ENCODE measurements at places on chromosomes 6 and 20.

DNA sequence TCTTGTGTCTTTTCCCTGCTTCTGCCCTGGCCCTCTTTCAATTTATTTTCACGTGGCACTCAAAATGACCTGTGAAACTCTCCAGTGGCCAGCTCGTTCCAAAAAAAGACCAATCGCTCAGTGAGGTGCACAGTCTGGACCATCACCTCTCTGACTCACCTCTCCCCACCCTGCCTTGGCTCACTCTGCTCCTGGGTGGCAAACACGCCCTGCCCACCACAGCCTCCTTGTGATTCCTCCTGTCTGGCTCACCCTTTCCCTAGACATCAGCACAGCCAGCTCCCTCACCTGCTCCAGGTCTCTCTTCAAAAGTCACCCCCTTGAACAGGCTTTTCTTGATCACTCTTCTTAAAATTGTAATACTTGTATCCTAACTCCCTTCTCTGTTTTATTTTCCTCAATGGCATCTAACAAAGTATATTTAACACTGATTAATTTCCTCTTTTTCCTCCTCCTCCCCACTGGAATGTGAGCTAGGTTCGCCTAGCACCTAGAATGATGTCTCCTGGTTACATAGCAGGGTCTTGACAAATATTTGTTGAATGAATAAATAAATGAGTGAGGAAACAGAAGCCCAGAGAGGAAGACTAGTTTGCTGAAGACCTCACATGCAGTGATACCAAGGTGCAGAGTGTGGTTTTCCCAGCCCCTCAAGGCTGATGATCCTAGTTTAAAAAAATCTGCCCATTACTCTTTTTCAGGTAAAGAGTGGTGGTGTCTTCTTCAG is 109.0 kb downstream of the GJA10 start:
- DNase-seq = no peak

- no peak for DNase-seq
Measured at GRCh38 chr20:3652676-3653596, 10.3 kb downstream of the GFRA4 start.

DNA sequence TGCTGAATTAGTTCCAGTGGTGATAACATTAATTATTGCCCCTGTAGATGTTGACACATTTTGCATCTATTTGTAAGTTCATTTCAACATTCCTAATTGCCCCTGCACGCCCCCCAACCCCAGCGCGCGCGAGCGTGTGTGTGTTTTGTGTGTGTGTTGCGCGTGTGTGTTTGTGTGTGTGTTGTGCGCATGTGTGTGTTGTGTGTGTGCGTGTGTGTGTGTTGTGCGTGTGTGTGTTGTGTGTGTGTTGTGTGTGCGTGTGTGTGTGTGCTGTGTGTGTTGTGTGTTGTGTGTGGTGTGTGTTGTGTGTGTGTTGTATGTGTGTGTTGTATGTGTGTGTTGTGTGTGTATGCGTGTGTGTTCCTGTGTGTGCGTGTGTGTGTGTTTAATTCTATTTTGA is 245.7 kb upstream of the GMDS start:
- DNase-seq = no peak

- DNase-seq = peak; percentile 73
Measured at GRCh38 chr20:44901974-44902373, 7.9 kb upstream of the PABPC1L start.

GRCh38 chr6:209432-210103 is 82.7 kb upstream of the DUSP22 start:
- no peak for DNase-seq

DNA sequence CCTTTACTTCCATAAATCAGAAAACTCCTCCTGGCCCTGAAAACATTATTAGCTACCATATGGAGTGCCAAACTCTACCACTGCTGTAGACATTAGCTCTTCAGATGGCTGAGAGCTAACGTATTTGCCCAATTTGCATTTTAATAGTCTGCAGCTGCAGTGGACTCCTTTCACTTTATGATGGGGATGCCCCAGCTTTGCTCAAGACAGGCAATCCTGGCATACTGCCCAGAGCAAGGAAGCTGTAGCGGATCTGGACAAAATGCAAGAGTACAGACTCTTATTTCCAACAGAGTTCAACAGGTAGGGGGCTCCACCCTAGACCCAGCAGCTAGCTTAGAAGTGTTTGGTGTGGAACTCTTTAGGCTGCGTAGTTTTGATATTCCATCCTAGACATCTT is 246.7 kb downstream of the FOXC1 start:
- no peak for DNase-seq

- no peak for DNase-seq
Measured at GRCh38 chr6:44157152-44157521, 1.5 kb upstream of the CAPN11 start.

DNA sequence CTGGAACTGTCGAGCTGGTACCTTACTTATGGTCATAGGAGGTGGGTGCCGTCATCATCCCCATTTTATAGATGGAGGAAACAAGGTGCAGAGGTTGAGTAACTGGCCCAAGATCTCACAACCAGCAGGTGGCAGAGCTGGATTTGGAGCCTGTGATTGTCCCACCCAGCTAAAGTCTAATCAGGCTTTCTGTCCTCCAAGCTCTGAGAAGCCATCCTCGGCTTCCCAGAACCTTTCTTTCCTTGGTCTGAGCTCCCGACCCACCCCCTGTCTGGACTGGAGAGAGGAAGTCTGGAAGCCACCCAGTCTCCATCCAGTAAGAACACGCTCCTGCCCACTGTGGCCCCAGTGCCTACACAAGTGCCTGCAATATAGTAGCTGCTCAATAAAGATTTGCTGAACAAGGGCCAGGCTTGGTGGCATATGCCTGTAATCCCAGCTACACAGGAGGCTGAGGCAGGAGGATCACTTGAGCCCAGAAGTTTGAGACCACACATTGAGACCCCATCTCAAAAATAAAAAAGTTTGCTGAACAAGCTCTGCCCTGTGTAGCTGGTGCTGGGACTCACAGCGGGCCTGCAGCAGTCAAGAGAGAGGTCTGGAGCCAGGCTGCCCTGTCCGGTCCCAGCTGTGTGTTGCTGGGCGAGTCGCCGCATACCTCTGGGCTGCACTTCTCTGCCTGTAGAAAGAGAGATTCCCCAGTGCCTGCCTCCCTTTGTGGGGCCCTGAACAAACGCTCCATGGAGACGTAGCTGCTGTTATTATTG is 32.5 kb upstream of the DLGAP4 start:
- peak; percentile 29 for DNase-seq

- no peak for DNase-seq
Measured at GRCh38 chr6:22249711-22250350, 47.0 kb downstream of the PRL start.

DNA sequence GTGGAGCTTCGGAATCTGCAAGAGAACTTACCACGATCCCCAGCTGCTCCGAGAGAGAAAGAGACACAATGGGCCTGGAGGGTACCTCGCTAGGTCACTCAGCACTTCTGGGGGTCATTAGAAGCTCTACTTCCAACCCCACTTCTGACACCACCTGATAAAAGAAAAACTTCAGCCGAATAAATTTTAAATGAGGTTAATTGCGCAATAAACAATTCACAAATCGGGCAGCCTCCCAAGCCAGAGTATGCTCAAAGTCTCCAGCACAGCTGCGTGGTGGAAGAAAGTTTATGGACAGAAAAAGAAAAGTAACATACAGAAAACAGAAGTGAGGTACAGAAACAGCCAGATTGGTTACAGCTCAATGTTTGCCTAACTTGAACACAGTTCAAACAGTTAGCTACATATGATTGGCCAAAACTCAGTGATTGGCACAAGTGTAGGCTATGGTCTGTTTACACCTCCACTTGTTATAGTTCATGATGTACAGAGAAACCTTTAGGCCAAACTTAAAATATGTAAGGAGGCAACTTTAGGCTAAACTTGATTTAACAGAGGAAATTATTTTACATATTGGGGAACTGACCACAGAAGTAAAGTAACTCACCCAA is 52.6 kb downstream of the COL11A2 start:
- DNase-seq = no peak

- DNase-seq = no peak
Measured at GRCh38 chr6:162942866-162943265, 215.1 kb downstream of the PACRG start.

GRCh38 chr20:50799176-50799889 is 4.5 kb downstream of the BCAS4 start:
- DNase-seq = no peak

DNA sequence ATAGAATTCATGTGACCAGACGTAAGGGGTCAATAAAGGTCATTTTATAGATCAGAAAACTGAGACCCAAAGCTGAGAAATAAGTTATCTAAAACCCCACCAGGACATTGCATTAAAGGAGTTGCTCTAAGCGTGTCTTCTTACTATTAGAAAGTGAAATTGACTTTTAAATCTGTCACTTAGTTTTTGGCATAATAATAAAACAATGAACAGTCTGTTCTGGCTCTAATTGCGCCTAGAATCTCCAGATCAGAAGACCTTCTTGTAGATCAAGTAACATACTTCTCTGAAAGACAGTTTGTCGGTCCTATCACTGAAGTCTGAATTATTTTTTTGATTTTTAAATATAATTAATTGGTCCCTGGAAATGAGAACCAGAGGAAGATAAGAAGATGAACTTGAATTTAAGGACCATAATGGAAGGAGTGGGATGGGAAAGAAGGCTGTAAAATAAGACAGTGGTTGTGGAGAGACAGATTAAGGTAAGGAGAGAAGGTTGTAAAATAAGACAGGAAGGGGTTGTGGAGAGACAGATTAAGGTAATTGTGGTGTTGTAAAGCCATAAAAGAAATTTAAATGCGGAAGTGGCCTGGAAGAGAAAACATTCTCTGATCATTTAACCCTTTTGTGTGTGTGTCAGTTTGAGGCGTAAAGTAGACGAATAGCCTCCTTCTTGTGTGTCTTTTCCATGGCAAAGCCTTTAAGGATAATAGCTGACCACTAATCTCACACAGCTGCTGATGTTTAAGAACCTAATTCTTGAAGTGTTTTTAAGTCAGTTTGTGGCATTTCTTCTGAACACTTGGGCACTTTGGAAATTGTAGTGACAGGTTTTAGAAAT is 20.1 kb downstream of the TOP1 start:
- no peak for DNase-seq

- DNase-seq = no peak
Measured at GRCh38 chr6:101700655-101701054, 307.1 kb downstream of the GRIK2 start.

DNA sequence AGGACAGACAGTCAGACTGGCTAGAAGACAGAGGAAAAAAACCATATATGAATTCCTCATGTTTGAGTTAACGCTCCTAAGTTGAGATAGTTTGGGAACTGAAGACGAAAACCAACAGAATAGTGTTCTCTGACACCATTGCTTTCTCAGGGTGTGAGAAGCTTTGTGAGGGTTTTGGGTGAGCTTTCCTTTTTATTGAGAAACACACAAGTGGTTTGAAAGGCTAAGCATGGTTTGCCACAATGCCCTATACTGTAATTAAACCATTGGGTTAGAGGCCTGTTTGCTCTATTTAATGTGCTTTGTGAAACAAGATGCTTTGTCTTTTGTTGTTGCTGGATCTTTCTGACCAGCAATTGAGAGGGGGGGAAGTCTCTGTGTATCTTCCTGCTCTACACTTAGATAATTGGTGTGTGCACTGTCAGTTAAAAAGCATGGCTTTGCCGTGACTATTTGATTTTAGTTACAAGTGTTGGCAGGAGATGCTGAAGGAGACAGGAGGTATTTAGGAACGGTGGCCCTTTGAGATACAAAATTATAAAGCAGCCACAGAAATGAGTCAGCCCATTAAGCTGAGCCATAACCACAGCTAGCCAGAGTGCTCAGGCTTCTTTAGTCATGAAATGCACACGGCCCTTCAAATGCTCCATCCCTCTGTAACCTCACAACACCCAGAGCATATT is 273.0 kb upstream of the PREP start:
- peak; percentile 84 for DNase-seq

- no peak for DNase-seq
Measured at GRCh38 chr6:79923270-79923669, 24.1 kb downstream of the ELOVL4 start.

DNA sequence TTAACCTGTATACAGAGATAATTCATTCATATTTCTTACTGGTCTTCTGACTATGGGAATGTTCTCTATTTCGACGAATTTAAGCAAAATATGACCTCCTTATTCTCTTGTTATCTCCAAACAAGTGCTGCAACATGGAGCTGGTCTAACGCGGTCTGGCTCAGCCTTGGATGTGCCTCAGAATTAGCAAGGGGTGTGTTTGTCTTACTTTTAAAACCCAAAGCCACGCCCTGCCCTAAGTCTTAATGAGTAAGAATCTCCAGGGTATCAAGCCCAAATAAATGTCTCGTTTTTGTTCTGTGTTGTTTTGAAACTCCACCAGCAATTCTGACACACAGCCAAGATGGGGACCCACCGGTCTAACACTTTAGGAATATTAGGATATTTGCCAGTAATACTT is 99.2 kb downstream of the ATP9A start:
- no peak for DNase-seq

DNA sequence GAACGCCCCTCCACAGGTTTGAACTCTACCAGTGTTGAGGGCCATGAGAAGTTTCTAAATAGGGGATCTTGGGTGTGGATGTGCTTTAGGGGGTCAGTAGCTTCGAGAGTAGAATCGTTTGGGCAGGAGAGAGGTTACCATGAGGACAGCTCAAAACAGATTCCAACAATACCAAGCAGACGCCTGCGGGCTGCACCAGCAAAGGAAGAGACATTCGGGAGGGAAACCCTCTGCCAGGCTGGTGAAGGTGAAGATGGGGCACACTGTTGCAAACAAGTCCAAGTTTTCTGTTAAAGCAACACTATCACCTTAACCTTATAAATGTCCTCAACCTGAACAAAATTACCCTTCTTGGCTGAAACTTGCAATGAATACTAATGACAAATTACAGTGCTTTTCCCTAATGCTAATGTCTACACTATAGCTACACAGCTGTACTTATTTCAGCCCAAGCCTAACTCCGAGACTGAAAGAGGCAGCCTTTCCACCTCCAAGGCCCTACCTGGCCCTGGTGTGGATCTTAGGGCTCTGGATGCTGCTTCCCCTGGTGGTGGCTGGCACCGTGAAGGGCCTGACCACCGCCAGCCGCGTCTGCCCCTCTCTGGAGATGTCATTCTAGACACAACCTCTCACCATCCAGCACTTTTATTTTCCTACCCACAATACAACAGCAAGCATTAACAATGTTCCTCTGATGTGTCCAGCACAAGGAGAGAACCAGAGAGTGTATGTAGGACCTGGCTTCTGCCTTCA is 80.1 kb downstream of the DLL1 start:
- no peak for DNase-seq

DNA sequence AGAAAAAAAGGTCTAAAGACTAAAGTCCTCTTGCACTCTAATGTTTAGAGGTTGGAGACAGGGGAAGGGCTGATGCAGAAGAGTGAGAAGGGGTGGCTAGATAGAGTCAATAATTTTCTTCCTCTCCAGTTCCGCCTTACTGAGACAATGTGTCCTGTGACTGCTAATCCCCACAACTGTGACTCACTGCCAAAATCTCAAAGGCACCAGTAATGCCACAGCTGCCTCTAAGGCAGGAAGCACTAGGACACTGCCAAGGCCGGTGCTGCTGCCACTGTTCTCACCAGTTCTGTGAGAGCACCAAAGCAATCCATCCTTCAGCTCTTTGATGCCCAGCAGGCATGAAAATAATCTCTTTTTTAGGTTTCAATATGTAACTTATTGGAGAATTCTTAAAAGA is 701.9 kb upstream of the MAP3K7 start:
- no peak for DNase-seq

DNA sequence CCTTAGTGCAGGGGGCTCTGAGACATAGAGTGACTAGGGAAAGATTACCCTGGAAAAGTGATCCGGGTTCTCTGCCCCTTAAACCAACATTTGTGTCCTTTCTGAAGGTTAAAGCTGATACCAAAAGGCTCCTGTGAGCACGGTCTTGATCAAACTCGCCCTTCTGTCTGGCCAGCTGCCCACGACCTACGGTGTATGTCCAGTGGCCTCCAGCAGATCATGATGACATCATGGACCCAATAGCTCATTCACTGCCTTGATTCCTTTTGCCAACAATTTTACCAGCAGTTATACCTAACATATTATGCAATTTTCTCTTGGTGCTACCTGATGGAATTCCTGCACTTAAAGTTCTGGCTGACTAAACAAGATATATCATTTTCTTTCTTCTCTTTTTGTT is 6.8 kb downstream of the ULBP2 start:
- DNase-seq = no peak
